ENCODE measurements at places on chromosomes 7 and 10. TPM values are rescaled to one million over a fixed set of nuclear protein-coding genes. Genes with fewer than 3 reads are reported as not detected.

The GFRA1 gene
- total RNA-seq: 57.7 TPM

The ANKRD2 gene
- not detected for total RNA-seq

The ZNF117 gene
- 18.2 TPM for total RNA-seq

The SEMA3A gene
- 3.4 TPM for total RNA-seq

The RPS24 gene
- total RNA-seq: 3,291 TPM

The GRM3 gene
- total RNA-seq: not detected

The DMBT1 gene
- total RNA-seq: not detected

The HKDC1 gene
- total RNA-seq: 2.5 TPM

The CALHM2 gene
- total RNA-seq: 94.3 TPM

The SLC13A1 gene
- total RNA-seq: not detected

The ACSM6 gene
- total RNA-seq: not detected
